Cerebellar nuclear complex (tissue), 1 donor: ENCODE measurements at places on chromosomes 3 and 15.

DNA sequence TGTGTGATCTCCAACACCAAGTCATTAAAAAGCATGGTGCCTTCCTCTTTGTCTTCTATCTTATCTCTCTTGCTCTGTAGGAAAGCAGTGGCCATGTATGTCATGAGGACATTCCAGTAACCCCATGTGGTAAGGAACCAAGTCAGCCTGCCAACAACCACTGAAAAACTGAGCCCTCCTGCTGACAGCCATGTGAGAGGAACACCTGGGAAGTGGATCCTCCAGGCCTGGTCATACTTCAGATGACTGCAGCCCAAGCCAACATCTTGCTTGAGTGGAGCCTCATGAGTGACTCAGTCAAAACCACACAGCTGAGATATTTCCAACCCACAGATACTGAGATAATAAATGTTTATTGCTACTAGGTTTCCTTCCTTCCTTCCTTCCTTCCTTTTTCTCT is 597.3 kb downstream of the ZIC1 start:
- DNase-seq = no peak

GRCh38 chr3:194103983-194104751 is 31.8 kb upstream of the HES1 start:
- no peak for DNase-seq

DNA sequence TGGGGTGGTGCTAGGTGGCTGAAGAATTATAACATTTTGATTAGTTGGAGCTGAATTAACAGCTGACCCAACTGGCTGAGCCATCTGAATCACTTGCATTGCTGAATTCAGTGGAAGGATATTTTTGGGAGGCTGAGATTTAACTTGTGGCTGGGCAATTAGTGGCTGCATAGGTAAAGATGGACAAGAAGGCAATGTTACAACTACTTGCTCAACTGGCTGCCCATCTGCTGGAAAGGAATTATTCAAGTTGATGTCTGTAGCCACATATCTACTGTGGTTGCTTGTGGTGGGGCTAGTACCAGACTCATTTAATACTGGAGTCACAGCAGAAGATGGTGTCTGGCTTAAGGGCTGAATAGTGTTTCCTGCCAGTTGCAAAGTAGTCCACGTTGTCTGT is 36.4 kb downstream of the USF3 start:
- DNase-seq = no peak

DNA sequence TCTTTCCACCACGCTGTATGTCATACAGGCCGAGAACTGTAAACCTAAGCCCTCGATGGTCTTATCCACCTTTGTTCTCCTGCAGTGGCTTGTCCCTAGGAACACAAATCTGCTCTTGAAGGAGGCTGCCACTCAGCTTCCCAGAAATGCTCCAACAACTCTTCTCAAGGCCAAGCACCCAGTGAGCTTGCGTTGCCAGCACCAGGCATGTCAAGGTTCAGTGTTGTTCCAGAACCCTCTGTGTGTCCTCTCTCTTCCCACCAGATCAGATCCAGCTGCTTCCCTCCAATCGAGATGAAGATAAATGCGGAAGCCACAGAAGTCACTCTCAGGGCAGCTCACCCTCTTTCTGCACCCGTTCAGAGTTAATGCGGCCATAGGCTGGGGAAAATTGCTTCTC is 11.3 kb upstream of the MYZAP start:
- no peak for DNase-seq

- DNase-seq = no peak
These were observed 57.4 kb downstream of the LRRFIP2 start for GRCh38 chr3:37116998-37117397.

GRCh38 chr3:178436773-178437172 is 99.5 kb upstream of the KCNMB2 start:
- DNase-seq = no peak
